GDM1 (cell line): ENCODE measurements at places on chromosomes 16 and 17.

DNA sequence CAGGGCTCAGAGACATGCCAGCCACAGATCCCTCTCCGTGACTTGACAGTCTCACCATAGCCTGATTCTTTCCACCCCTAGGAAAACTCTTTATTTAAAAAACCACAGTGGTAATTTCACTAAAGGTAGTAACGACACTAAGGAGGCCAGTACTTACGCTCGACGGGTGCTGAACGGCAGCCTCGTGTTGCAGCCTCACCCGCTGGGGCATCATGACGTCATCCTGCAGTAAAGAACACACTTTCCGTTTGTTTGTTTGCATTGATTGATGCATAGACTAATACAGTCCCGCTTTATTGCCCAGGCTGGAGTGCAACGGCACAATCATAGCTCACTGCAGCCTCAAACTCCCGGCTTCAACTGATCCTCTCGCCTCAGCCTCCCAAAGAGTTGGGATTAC lies 65.1 kb upstream of the METRNL start:
- no peak for DNase-seq

- DNase-seq = peak; percentile 34
Measured at GRCh38 chr17:31582151-31582907, 190.9 kb downstream of the RAB11FIP4 start.

DNA sequence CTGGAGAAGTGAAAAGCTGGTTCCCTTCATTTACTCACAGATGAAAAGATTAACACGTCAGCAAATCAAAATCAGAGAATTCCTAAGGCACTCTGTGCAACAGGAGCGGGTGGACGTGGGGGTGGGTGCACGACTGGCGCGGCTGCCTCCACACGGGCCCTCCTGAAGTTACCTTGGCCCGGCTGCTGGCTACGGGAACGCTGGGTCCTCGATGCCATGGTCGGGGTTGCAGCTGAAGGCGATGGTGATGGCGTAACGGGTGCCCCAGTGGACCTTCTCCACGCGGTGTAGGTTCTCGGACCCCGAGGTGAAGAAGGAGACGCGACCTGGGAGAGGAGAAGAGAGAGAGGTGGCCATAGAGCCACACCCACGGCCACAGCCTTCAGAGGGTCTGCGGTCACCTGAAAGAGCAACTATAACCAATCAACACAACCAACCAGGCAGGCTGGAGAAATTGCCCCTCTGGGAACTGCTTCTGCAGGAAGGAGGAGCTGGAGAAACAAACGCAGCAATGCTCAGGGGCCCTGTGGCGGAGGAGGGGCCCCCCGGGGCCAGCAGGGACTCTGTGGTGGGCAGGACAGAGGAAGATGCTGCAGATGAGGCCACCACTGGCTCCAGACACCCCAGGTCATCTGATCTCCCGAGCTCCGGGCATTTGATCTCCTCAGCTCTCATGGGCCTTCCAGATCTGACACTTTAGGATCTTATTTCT lies 20.8 kb downstream of the UTS2R start:
- no peak for DNase-seq

DNA sequence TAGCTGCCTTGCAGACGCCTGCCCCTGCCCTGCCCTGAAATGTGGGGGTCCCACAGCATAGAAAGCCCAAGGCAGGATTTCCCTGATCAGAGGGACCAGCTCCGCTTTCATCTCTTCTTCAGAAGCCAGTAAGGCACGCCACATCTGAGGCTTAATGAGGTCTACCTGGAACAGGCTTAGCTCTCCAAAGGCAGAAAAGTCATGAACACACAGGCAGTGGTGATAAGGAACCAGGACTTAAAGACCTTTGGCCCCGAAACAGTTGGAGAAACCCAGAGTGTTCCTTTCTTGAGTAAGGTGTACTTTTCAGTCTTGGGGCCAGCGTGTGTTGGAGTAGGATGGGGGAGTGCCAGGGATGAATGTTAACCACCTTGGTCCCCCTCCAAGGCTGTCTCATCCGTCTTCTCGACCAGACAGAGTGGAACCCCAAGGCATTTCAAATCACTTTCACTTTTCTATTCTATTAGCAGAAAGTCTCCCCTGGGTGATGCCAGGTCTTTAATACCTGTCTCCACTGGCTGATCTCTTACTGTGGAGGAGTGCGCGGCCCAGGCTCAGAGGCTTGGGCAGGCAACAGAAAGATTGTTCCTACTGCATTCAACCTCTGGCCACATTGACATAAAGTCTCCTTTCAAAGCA lies 43.9 kb downstream of the TMEM186 start:
- no peak for DNase-seq

- no peak for DNase-seq
Measured at GRCh38 chr17:2967515-2967914, 95.9 kb downstream of the OR1D5 start.

- DNase-seq = no peak
Measured at GRCh38 chr17:13135506-13135905, 117.7 kb upstream of the ELAC2 start.

DNA sequence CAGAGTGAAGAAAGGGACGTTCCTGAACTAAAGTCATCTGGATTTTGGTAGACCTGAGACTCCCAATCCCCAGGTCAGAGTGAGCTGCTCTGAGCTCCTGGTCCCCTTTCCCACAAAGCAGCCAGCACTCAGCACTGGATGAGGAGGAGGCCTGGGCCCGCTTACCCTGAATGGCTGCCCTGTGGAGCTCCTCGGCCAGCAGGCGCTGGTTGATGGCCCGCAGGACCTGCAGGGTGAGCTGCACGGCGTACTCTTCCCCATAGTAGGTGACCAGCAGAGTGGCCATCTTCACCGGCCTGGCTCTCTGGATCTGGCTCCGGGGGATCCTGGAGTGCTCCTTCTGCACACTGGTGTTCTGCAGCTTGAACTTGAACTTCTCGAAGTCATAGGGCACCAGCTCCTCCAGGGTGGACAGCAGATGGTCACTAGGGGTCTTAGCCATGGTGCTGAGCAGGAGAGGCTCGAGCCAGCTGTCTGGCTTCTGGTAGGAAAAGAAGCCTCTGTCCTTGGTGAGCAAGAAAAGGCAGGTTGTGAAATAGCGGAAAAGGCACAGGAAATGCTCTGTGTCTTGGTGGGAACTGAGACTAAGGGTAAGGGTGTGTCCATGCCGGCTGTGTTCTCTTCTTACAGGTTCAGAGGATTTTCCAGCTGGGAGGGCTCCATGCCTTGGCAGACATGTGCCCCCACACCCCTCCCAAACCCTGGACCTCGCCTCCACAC lies at the start of gene MEFV:
Gene MEFV, minus strand, starts transcription at position 488 of the 720 bp plus-strand sequence. Its CDS starts 46 bp downstream, at position 442.
- DNase-seq = no peak

DNA sequence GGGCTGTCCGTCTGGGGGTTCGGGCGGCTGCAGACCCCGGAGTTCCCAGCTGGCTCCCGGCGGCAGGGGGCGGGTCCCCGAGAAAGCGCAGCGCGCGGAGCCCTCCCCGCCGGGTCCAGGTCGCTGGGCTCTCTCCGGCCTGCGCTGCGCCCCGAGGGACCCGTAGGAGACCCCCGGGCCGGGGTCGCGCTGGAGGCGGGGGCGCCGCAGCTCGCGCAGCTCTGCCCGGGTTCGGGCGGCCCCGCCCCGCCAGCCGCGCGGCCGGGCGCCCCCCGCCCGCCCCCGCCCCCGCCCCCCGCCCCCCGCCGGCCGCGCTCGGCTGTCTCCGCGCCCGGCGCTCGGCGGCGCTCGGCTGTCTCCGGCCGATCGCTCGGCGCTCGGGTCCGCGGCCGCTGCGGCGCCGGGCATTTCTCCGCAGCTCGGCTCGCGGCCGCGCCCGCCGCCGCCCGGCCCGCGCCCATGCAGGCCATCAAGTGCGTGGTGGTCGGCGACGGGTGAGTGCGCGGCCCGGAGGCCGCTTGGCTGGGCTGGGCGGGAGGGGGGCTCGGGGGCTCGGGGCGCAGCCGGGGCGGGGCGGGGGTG lies at the start of gene RAC3:
Gene RAC3, plus strand, starts transcription at position 376 of the 582 bp plus-strand sequence. Its CDS starts 84 bp downstream, at position 460.
- DNase-seq = peak; percentile 9

- no peak for DNase-seq
Measured at GRCh38 chr16:9345046-9345445, 253.6 kb downstream of the HAPSTR1 start.

DNA sequence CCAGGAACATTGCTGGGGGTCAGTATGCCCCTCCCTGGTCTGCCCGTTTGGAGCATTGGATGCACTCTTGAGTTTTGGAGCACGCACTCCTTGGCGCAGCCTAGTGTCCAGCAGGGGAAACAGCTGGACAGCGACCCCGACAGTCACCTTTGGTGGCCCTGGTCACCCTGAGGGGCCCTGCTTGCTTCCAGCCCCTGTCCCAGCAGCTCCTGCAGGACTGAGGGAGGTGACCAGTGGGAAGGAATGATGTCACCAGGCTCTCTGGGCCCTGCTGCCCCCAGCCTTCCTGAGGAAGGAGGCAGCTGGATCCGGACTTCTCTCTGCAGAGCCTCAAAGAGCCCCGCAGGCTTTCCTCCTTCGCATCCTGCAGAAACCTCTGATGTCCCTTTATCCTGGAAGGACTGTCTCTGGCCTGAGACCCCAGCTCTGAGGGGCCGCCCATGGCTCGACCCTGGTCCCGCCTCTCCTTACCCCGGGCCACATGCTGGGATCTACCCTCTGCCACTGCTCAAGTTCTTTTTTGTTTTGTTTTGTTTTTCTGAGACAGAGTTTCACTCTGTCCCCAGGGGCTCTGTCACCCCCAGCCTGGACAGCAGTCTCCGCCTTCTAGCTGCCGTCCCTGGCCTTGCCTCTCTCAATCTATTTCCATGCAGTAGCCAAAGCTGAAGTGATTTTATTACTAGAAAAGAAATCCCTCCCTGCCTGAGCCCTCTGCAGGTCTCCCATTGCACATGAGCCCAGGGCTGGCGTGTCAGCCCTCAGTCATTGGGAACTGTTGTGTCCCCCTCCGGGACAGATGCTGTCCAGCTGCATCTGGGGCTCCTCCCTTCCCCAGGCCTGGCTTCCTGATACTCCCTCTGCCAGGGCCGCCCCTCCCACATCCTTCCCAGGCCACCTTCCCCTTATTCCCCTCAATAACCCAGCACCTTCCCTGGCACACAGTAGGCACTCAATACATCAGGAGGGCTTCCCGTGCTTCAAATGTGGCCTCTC lies 11.6 kb downstream of the ZSCAN10 start:
- peak; percentile 68 for DNase-seq

GRCh38 chr16:58415003-58415402 lies 22.7 kb downstream of the GINS3 start:
- no peak for DNase-seq

DNA sequence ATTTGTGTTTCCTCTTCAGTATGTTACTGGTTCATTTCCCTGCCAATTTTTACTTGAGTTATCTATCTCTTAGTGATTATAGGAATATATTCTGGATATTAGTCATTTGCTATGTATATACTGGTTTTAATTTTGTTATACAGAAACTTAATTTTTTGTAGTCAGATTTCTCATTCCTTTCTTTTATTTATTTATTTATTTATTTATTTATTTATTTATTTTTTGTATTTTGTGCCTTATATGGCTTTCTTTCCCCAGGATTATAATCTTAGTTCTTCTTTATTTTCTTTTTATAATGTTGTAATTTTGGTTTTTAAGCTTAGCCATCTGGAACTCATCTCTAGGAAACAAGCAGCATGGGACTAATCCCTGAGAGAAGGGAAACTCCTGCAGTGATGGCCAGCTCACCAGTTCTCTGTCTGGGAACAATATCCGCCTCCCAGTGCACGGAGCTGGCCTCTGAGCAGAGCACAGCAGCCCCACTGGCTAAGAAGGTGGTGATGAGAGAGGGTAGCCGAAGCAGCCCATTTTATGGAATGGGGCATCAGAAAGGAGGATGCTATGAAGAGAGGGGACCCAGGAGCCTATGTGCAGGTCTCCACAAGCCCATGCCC lies 54.5 kb upstream of the ADORA2B start:
- no peak for DNase-seq

DNA sequence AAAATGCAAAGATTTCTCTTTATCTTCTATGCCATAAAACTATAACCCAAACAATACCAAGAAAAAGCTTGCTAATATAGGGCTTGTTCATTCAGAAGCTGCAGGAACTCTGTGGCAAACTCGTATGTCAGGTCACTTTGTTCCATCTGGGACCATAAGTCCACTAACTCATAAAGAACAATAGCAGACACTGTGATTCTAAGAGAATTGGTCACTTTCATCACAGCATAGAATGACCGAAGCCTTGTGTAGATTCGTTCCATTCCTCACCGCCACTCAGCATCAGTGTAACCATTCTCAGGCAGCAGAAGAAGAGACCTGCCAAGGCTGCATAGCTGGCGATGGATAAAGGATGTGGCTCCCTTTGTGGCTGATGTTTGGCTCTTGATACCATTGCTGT lies 30.3 kb upstream of the VAT1L start:
- DNase-seq = no peak

DNA sequence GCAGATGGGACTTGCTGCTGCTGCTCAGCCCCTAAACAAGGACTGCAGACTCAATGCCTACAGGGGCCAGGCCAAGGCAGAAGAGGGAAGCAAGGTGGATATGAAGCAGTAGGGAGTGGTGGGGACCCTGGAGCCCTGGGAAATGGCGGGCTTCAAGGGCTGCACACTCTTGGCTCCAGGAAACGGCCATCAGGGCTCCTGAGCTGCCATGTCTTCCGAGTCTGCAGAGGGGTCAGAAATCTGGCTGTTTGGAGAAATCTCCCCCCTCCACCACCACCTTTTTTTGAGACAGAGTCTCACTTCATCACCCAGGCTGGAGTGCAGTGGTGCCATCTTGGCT lies 169.1 kb downstream of the KATNIP start:
- DNase-seq = no peak

DNA sequence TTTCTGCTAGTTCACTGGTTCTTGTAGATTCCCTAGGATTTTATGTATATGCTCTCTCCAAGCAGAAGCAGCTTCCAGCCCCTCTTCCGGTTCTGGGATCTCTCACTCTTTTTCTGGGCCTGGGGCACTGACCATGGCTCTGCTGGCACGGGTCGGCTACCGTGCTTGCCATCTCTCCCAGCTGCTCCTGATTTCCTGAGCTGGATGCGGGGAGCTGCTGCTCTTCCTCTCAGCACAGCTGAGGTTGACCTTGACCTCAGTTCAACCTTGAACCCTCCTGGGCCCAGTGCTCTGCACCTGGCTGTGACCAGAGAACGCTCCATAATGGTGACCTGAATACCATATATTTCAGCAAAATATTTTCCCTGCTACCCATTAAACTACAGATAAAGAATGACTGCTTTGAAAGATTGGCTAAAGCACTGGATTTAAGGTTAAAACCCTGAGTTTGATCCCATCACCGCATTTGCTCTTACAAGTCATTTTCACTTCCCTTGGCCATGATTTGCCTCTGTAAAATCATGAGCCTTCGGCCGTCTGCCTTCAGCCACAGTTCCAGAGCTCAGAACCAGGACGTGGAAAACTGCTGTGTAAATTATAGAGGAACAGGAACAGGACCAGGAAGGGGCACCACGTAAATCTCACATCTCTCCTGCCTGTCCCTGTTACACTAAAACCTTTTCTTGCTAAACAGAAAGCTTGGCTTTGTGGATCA lies 130.8 kb upstream of the CHMP6 start:
- no peak for DNase-seq

- no peak for DNase-seq
Measured at GRCh38 chr17:7404737-7405349, 946 bp upstream of the TMEM256 start.

GRCh38 chr17:46199379-46199778 lies 6.2 kb upstream of the KANSL1 start:
- DNase-seq = no peak
